ENCODE measurements at places on chromosomes 3 and 15.

GRCh38 chr15:87724330-87724729, 532.2 kb downstream of the NTRK3 start:
- no peak for DNase-seq

- no peak for DNase-seq
Measured at GRCh38 chr3:64467255-64467944, 220.4 kb downstream of the ADAMTS9 start.

- DNase-seq: no peak
Measured at GRCh38 chr3:10764259-10765051, 51.6 kb upstream of the SLC6A11 start.

DNA sequence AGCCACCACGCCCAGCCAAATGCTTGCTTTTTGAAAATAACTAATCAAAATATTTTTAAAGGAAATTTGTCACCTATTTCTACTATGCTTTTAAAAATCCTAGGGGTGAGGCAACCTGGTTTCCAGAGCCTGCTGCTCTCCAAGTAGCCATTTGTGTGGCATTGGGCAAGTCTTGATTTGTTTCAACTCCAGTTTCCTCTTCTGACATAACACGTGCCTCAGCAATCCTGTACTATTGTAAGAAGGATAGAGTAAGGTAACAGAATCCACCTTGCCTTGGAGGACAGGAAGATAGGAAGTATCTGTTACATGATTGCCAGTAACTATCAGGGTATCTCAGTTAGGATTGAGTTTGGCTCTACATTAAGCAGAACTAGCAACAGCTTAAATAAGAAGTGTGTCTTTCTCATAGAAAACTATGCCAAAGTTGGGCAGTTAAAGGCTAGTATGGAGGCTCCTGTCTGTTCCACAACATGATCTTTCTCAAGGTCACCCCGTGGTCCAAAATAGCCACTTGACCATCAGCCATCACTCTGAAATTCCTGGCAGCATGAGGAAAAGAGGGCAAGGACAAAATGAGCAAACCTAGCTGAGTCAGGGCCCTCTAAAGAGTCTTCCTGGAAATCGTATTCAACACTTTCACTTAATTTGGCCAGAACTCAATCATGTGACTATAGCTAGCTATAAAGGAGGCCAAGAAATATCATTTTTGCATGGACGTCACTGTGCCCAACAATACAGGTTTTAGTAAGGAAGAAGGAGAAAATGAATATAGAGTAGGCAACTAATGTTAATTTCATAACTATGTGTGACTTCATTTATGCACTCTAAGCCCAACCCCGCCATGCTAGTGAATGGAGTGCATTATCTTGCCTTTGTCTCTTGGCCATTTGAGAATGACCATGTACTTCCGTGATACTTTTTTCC, 66.1 kb downstream of the HMG20A start:
- no peak for DNase-seq

DNA sequence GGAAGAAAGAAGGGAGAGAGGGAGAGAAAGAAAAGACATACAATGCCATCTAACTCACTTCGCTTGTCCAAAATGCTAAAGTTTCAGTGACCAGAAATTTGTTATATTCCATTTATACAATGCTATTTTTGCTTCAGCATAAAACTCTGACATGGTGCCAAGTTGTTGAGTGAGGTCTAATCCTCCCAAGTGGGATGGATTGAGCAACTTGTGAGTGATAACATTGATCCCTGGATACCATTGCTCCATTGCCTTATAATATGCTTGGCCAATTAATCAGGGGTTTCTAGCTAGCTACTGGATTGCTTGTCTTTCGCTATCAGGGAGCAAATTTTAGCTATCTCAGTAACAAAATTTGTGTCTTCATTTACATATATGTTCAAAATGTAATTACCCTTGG, 615.6 kb upstream of the DPPA4 start:
- DNase-seq: no peak

DNA sequence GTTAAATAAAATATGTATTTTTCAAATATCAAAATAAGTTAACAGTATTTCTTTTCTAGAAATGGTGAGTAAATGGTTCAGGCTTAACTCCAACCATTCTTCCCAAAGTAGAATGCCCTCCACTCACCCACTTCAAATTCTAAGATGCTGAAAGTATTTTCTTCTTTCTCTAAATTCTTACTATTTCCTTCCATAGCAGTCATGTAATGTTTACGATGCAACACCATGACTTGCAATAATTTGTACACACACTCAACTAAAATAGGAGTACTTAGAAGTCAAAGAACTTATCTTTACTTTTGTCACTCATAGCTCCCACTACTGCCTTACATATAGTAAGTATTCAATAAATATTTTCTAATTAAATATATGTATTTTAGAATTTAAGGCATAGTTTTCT, 65.0 kb downstream of the AQR start:
- DNase-seq: no peak

- DNase-seq: no peak
Measured at GRCh38 chr3:15681668-15682067, 80.1 kb downstream of the BTD start.

- DNase-seq: peak; percentile 41
Measured at GRCh38 chr15:72474912-72475628, 940 bp downstream of the ARIH1 start.

- DNase-seq: no peak
Measured at GRCh38 chr3:4359805-4360502, 56.8 kb downstream of the SETMAR start.

GRCh38 chr3:176650478-176650877, 546.8 kb downstream of the TBL1XR1 start:
- no peak for DNase-seq

DNA sequence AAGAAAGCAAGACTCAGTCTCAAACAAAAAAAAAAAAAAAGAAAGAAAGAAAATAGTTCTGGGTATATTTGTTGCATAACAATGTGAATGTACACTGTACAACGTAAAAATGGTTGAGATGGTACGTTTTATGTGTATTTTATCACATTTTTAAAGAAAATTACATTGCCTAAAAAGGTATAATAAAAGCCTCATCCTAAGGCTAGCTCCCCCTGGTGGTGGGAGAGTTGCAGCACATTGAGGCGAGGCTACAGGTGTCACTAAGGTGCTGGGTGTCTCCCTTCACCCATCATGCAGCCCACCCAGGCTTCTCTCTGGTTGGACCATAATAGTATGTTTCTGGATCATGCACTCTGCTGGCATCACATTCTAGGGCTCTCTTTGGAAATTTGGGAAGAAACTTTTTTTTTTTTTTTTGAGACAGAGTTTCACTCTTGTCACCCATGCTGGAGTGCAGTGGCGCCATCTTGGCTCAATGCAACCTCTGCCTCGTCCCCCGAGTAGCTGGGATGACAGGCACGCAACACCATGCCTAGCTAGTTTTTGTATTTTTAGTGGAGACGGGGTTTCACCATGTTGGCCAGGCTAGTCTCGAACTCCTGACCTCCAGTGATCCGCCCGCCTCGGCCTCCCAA, 12.4 kb upstream of the RAB11A start:
- peak; percentile 62 for DNase-seq

GRCh38 chr3:24060055-24060454, 115.0 kb downstream of the NR1D2 start:
- no peak for DNase-seq

DNA sequence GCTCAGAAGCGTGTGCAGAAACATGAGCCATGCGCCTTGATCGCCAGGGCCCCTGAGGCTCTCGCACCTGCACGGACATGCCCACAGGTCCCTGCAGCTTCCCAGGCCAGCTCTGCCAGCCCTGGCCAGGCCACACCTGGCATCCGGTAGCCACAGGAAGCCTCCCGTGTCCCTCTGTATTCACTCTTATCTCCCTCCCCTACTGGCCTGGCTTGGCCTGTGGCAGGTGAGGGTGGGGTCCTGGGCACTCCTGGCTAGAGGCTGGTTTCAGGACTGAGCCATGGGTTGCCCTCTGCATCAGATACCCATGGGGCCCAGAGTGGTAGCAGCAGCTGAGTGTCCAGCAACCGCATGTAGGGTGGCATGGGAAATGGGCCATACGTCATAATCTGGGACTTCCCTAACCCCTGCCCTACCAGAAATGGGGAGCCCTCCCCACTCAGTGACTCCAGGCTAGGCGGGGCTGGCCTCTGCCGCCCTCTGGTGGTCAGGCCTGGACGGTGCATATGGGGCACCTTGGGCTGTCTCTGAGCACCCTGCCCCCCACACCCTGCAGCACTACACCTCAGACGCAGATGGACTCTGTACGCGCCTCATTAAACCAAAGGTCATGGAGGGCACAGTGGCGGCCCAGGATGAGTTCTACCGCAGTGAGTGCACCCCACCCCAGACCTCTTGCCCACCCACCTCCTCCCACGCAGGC, 12.6 kb upstream of the LMAN1L start:
- DNase-seq: peak; percentile 71

GRCh38 chr3:104768886-104769285, 597.8 kb upstream of the ALCAM start:
- no peak for DNase-seq

DNA sequence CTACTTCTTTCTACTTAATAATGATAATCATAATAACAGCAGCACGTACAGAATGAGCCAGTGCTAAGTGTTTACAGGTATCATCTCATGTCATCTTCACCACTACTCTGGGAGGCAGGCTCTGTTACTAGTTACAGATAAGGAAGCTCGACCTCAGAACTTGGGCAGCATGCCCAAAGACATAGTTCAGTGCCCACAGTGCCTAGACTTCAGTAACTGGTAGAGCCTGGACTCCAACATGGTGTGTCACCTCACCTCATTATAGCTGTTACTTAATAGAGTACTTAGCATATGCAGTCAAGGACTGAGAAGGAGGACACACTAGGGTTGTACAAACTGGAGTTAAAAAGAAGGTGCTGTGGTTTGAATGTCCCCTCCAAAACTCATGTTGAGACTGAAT, 7.6 kb downstream of the GADL1 start:
- no peak for DNase-seq

DNA sequence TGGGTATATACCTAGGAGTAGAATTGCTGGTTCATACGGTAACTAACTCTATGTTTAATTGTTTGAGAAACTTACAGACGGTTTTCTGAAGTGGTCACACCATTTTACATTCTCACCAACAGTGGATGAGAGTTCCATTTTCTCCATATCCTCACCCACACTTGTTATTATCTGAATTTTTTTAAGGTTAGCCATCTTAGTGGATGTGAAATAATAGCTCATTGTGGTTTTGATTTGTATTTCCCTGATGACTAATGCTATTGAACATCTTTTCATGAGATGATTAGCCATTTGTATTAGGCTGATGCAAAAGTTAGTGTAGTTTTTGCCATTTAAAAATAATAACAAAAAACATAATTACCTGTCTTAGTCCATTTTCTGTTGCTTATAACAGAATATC, 18.6 kb downstream of the CSTA start:
- DNase-seq: no peak

- no peak for DNase-seq
Measured at GRCh38 chr3:127762077-127762786, 60.1 kb downstream of the MGLL start.

DNA sequence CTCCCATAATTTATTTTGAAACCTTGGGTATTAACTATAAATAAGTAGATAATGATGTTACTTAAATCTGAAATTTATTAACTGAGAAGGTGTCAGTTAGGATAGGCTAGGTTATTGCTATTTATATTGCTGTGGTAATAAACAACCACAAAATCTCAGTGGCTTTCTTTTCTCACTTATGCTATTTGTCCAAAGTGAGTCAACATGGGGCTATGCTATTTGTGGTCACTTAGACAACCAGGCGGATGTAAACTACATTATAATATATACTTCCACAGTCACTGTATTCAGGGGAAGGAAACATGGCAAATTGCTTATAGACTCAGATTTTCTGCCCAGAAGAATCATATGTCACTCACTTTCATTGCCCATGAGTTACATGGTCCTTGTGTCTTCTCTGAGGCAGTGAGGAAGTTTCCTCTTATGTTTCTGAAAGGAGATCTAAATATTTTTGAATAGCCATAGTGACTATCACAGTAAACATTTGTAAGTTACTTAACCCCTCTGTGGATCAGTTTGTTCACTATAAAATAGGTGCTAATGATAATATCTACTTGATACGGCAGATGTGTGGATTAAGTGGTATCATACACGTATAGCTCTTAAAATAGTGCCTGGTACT, 19.8 kb downstream of the HMG20A start:
- no peak for DNase-seq

DNA sequence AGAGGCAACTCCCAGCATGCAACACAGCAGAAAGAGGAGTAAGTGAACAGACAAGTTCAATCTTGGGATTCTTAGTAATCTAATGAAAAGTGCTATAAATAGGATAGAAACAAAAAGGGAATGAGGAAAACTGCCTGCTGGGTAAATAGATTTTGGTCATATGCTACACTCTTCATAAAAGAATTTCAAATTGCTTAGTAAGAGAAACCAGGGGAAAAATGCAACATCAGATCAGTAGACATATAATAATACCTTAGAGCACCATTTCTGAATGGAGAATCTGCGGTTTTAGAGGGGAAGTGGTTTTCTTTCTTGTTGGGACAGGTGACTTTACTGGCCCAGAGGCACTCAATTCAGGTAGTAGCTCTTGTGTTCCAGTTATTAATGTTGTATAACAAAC, 13.4 kb upstream of the TBC1D5 start:
- DNase-seq: no peak

- no peak for DNase-seq
Measured at GRCh38 chr3:40876009-40876408, 323.3 kb upstream of the CTNNB1 start.

Measured in activated CD8-positive, alpha-beta memory T cell treated with anti-CD3 and anti-CD28 coated beads for 48 hours (primary cell).